ENCODE measurements at places on chromosomes 7 and 10.

DNA sequence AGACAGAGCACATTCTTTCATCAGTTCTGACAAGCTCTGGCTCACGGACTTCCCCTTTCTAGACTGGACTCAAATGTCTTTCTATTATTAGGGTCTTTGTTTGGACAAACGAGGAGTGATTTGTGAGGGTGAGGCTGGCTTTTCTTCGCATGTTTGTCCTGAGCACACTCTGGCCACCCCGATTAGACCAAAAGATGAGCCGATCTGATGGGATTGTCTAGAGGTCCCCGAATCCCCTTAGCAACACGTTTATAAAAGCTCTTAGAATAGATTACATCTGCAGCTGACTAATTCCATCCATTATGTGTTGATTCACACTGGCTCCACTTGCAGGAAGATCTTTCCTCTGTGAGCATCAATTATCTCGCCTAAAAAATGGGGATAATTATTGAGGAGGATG, 675.4 kb upstream of the AUTS2 start:
- no peak for DNase-seq

DNA sequence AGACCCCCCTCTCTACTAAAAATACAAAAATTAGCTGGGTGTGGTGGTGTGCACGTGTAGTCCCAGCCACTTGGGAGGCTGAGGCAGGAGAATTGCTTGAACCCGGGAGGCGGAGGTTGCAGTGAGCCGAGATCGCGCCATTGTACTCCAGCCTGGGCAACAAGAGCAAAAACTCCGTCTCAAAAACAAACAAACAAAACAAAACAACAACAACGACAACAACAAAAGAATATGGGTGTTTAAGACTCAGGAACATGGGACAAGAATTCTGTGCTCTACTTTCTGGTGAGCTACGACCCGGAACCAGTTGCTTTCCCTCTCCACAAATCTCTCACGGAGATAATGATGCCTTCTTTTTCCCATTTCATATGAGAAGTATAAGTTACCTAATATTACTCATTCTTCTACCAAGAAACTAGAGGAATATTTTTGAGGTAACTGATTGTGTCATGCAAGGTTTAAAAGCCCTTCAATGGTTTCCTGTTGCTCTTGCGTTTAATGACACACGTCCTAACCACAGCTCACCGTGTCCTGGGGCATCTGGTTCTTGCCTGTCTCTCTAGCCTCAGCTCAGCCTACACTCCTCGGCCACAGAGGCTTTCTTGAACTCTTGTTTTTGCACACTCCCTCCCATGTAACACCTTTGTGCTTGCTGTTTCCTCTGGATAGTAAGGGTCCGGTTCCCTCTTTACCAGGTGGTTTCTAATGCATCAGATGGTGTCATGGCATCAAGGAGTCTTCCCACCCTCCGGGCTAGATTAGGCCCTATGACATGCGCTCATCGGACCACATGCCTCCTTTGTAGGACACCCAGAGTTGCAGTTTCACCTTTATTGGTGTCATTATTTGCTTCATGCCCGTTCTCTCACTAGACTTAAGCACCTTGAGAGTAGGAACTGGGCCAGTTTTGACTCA, 67.5 kb downstream of the PFKFB3 start:
- DNase-seq: no peak

DNA sequence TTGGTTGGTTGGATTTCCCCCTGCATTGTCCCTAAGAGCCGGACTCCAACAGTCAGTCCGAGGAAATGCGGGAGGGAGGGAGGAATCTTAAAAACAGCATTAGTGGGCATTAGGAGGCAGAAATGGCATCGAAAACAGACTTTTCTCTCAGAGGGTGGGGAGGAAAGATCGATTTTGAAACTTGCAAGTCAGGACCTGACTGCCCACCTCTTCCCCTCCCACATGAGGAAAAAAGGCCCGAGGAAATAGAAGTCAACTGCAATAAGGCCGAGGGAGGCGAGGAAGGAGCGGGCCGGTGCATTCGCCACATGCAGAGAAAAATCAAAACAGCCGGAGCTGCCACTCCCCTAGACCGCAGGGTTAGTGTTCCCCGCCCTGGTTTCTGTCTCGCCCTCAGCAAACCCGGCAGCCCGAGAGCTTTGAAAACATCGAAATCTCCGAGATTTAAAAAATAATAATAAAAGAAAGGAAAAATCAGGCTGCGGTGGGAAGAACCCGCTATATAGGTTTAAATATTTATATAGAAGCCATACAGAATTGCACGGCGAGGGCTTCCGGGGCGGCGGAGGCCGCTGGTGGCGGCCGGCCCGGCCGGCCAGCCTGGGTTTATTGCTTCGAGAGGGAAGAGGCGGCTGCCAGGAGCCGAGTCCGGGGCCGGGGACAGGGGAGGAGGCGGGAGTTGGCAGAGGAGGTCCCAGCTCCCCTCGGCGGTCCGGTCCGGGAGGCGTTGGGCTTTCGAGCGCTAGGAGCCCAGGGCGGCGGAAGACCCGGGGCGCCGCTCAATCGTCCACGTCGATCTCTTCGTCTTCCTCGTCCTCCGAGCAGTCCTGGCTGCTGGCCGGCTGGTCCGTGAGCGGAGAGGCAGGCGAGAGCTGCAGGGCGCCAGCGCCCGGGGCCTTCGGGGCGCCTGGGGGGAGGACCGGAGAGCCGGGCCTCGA, 2.5 kb downstream of the LBX1 start:
- no peak for DNase-seq

- DNase-seq: no peak
These were observed 79.7 kb downstream of the TBXAS1 start for GRCh38 chr7:139908792-139909191.

DNA sequence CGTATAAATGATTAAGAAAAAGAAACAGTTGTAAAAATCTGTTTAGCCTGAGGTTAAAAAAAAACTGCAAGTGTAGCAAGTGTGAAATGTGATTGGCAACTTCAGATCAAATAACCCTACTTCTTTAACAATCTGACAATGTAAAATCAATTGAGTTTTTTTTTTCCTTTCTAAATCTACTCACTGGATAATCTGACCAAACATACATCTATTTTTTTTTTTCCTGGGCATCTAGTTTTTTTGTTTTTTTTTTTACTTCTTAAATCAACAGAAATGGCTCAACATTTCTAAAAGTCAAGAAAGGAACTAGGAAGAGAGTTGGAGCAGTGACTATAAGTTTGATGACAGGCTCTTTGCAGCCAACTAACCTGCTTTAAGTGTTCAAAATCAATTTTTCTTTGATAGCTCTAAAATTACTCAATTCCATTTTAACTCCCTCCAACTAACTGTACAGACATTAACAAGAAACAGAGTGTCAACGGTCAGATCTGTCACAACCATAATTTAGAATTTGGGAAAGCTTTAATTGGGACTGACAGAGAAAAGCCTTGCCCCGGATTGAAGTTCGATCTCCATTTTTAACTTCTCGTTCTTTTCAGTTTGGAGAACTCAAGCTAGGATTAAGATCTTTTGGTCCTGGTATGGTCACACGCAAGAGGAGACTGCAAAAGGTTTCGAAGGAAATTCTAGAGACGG, 1.2 kb downstream of the ARL3 start:
- no peak for DNase-seq

DNA sequence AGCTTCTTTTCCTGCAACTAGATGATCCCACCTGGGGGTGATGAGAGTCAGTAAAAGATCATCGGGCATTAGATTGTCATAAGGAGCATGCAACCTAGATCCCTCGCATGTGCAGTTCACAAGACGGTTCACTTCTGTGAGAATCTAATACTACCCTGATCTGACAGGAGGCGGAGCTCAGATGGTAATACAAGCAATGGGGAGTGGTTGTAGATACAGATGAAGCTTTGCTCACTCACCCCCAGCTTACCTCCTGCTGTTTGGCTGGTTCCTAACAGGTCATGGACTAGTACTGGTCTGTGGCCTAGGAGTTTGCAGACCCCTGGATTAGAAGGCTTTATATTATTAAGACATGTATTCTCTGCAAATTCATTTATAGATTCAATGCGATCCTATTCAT, 181.6 kb upstream of the MGMT start:
- no peak for DNase-seq
